ENCODE measurements at places on chromosomes 1 and 21.

DNA sequence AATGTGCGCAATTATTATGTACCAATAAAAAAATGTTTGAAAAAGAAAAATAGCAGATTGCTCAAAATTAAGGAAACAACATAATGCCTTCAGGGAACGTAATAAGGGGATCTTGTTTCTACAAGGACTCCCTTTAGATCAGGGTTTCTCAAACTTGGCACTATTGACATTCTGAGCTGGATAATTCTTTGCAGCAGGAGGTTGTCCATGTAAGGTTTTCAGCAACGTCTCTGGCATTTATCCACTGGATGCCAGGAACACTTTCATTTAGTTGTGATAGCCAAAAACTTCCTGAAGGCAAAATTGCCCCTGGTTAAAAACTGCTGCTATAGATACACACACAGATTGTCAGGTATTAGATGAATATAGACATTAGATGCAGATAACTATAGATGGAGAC is 666.7 kb upstream of the ADAMTS5 start:
- no peak for DNase-seq

DNA sequence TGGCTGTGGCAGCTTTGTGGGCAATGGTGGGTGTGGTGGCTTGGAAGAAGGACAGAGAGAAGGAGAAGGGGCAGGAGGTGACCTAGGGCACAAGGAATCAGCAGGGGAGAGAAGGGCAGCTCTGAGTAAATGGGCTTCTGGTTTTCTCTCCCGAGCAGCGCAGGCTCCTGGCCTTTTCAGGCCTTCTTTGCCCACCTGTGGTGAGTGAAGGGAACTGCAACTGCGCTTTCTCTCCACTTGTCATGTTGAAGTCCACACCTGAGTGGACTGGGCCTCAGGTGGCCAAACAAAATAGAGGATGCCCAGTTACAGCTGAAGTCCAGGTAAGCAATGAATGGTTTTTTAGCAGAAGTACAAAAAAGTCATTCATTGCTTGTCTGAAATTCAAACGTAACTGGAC is 29.4 kb upstream of the KCNA10 start:
- no peak for DNase-seq

- DNase-seq: no peak
Measured at GRCh38 chr1:175364424-175365076, 172.0 kb upstream of the KIAA0040 start.

- no peak for DNase-seq
Measured at GRCh38 chr1:228341814-228342626, 64.6 kb downstream of the TRIM11 start.
